NCI-H1105 treated with DMSO at 0.1 percent for 48 hours (cell line): ENCODE measurements at places on chromosomes 3 and 15.

GRCh38 chr3:197953881-197954280 lies 3.9 kb downstream of the RPL35A start:
- no peak for DNase-seq

- DNase-seq = no peak
Measured at GRCh38 chr15:36609793-36610192, 30.4 kb downstream of the CDIN1 start.

- peak; percentile 8 for DNase-seq
Measured at GRCh38 chr3:37986479-37987314, 3.9 kb upstream of the VILL start.

GRCh38 chr15:93302080-93302765 lies 213.2 kb upstream of the RGMA start:
- DNase-seq = no peak

DNA sequence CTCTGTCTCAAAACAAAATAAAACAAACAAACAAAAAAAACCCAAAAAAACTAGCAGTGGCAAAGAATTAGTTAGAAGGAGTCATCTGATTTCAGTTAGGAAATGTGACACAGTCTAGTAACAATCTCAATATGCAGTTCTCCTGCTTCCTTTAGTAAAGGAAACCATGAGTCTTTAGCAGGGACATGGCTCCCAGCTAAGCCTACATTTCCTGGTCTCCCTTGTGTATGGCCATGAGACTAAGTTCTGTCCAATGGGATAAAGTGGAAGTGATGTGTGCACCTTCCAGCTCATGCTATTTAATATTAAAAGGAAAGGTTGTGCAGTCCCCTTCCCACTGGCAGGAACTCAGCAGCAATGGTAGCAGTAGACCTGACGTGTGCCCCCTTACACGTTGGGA lies 74.6 kb downstream of the GREM1 start:
- DNase-seq = no peak

DNA sequence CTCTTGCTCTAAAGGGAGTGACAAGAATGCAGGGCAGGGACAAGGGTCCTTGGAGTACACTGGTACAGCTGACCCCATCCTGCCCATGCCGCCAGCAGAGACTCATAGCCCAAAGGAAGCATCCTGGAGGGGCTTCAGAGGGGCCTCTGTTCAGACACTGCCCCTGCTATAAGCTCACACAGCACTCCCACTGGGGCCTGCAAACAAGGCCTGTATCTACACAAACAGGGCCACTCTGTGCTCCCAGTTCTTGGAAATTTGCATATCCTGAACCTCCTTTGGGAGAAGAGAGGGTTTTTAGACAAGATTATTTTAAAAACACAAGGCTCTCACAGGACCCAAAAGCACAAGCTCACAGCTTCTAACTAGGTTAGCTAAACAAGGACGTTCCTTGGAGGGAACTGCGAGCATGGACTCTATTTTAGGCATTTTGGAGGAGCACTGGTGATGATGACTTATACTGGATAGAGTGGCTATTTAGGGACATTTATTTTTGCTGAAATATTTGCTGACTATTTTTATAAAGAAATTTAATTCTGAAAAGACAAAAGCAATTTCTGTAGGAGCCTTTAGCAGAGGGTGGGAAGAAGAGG lies 16.4 kb upstream of the ANKRD34C start:
- no peak for DNase-seq

- peak; percentile 66 for DNase-seq
Measured at GRCh38 chr3:13039213-13039896, 33.9 kb downstream of the IQSEC1 start.

DNA sequence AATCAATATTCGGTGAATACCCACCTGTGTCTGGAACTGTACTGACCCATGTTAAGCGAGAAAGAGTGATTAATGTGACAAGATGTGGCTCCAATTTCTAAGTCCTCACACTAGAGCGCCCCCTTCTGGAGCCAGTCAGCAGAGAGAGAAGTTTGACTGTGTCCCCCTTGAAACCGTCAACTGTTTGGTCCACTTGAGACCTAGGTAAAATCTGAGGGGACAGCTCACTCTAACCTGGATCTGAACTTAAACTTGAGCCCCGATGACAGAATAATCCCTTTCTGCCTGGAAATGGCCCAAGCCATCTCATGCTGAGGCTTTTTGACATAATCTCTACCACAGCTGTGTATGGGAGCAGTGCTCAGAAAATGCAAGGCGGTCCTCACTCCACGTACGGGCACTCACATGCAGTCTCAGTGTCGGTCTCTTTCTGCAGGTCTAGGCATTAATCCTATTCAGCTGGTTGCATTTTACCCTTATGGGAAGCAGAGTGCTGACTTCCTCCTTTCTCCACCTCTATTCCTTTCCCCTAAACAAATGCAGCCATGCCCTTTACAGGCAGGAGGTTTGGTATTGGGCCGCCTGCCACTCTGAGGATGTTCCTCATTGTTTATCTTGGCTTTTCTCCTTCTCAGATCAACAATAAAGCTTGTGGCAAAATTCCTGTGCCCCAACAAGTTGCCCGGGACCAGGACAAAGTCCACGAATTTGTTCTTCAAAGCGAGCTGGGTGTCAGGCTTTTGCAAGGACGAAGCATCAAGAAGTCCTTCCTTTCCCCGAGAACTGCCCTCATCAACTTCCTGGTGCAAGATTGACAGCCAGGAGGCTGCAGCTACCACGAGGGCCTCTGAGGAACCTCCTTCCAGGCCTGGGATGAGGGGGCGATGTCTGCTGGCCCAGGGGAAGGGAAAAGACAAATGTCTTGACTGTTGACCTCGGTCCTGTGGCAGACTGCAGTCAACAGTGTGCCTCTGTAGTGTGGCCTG lies 47.5 kb upstream of the LIMD1 start:
- DNase-seq = no peak

DNA sequence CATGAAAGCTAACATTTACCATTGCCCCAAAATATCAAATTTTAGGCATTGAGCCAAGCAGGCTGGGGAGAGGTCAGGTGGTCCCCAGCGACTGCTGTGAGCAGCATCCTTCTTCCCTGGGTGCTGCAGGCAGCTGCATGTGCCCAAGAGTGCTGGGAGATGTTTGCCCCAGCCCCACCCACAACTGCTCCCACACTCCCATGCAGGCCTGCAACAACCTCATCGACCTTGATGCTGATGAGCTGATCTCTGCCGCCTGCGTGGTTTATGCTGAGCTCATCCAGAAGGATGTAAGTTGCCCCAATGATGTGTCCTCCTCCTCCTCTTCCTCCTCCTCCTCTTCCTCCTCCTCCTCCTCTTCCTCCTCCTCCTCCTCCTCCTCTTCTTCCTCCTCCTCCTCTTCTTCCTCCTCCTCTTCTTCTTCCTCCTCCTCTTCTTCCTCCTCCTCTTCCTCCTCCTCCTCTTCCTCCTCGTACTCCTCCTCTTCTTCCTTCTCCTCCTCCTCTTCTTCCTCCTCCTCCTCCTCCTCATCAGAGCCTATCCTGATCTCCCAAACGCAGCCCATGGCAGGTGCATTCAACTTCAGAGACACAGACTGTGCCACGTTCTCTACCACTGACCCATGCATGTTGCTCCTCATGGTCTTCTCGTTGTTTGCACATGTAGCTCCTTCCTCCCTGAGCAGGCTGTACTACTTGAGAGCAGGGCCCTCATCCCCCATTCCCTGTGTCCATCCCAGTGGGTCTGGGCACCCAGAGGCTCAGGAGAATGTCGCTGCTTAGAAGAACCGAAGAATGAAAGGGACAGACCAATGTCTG lies 15.1 kb downstream of the TBC1D21 start:
- no peak for DNase-seq

GRCh38 chr3:142844339-142844977 lies 44.4 kb downstream of the PCOLCE2 start:
- DNase-seq = peak; percentile 49

DNA sequence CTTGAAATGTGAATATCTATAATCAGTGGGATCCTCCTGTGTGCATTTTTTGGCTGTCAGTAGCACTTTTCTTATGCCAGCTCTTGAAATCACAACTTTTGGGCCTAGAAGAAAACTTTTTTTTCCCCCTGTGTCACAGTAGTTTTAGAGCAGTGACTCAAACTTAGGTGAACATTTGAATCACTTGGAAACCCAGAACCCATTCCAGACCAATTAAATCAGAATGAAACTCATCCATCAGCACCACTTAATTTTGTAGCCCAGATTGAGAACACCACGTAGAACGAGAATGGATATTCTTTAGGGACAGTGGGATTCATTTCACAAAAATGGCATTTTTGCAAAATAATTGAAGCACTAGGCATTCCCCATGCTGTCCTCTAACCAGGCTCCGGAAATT lies 224.8 kb upstream of the NANOGP8 start:
- DNase-seq = no peak

GRCh38 chr3:11774296-11774877 lies 72.3 kb downstream of the TAMM41 start:
- no peak for DNase-seq

DNA sequence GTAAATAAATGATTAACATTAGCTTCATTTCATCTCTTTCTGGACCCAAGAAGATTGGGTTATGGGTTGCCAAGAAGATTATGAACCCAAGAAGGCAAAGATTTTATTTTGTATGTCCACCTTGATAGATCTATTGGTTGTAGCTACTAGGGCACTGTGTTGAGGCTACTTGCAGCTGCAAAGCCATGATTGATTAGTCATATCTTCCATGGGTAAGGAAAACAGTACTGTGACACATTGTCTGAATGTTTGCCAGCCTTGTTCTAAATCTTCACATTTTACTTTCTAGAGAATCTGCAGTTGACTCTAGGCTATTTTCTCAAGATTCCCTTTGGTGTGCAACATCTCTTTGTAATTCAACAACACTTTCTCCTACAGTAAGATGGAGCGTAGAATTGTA lies 229.2 kb upstream of the KCNH8 start:
- no peak for DNase-seq

GRCh38 chr3:124833710-124834332 lies 53.3 kb downstream of the ITGB5 start:
- no peak for DNase-seq

DNA sequence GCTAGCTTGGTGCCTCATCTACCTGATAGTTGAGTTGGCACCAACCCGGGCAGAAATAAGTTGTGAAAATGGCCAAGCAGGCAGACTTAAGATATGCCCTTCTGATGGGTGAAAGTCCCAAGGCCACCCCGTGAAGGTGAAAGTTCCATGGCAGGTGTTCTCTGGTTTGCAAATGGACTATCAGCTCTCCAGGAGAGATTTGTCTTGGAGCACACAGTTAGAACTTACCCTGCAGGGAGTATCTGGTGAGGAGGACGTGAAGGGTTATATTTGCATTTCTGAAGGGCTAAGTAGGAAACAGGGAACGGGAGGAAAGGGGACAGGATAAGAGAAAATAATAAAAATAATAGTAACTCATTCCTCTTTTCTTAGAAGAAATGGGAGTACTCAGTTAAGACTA lies 220.5 kb downstream of the TP63 start:
- DNase-seq = no peak

GRCh38 chr15:66766282-66767230 lies 64.5 kb downstream of the SMAD6 start:
- DNase-seq = no peak

GRCh38 chr3:127206154-127206553 lies 13.2 kb downstream of the PRR23E start:
- no peak for DNase-seq

- no peak for DNase-seq
Measured at GRCh38 chr15:80480909-80481308, 76.7 kb downstream of the ARNT2 start.

DNA sequence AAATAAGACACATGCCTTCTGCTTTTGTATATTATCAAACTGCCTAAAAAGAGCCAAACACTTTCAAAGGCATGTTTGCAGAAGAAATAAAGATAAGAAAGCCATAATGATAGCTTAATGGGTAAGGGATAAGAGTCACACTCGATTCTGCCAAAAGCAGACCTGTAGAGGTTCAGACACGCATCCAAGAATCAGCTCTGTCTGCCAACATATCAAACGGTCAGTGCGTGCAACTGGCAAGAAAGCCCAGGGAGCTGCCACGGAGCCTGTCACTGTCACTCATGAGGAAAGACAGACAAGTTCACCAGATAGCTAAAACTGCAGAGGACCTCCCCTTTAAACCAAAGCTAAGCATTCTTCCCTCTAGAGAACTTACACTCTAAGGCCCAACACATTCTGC lies 23.2 kb downstream of the DCP1A start:
- no peak for DNase-seq

- no peak for DNase-seq
Measured at GRCh38 chr3:51963951-51964451, 3.3 kb downstream of the PCBP4 start.

- no peak for DNase-seq
Measured at GRCh38 chr15:63979262-63979793, 67.0 kb downstream of the DAPK2 start.

- DNase-seq = no peak
Measured at GRCh38 chr15:83914906-83915305, 261.0 kb downstream of the ADAMTSL3 start.

- no peak for DNase-seq
Measured at GRCh38 chr3:16511681-16512434, 1.6 kb downstream of the RFTN1 start.

GRCh38 chr15:38134252-38134651 lies 118.4 kb upstream of the SPRED1 start:
- no peak for DNase-seq

DNA sequence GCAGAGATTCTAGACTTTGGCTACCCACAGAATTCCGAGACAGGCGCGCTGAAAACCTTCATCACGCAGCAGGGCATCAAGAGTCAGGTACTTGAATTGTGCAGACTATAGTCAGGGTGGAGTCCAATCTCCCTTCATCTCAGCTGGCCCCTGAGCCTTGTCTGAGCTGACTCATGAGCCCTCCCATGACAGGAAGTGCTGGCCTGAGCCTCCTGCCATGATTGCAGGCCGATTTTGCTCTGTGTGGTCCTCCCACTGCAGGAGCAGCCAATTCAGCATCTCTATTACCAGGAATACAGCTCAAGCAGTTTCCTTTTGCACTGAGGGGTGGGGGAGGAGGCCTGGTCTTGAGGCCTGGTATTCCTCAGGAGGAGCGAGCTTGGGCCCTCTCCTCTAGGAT lies 5.5 kb downstream of the AP2M1 start:
- no peak for DNase-seq

- DNase-seq = no peak
Measured at GRCh38 chr15:48757661-48758060, 53.2 kb downstream of the CEP152 start.

GRCh38 chr3:142027735-142028134 lies 121.6 kb downstream of the TFDP2 start:
- peak; percentile 95 for DNase-seq
